ENCODE measurements at places on chromosomes 13 and 19. TPM values are rescaled to one million over a fixed set of nuclear protein-coding genes. Genes with fewer than 3 reads are reported as not detected.

The PTGIR gene
- 5.1 TPM for polyA plus RNA-seq

GRCh38 chr13:30276178-30276577 lies 31.2 kb downstream of the KATNAL1 start:
- DNase-seq = no peak

DNA sequence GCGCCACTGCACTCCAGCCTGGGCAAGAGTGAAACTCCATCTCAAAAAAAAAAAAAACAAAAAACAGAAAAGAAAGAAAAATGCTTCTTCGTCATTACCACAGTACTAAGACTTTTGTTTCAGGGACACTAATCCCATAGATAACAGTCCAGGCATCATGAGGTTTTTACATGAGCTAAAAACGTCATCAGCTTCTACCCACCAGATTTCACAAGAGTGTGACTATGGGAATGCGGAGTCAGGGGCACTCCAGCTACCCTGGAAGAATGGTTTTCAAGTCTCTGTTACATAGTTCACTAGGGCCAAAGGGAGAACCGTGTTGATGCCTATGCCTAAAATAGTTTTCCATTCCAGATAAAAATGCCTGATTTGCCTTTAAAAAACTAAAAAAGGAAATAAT lies 33.2 kb downstream of the RAB20 start:
- no peak for DNase-seq

GRCh38 chr19:21398851-21399250 lies 1.9 kb downstream of the ZNF493 start:
- no peak for DNase-seq

DNA sequence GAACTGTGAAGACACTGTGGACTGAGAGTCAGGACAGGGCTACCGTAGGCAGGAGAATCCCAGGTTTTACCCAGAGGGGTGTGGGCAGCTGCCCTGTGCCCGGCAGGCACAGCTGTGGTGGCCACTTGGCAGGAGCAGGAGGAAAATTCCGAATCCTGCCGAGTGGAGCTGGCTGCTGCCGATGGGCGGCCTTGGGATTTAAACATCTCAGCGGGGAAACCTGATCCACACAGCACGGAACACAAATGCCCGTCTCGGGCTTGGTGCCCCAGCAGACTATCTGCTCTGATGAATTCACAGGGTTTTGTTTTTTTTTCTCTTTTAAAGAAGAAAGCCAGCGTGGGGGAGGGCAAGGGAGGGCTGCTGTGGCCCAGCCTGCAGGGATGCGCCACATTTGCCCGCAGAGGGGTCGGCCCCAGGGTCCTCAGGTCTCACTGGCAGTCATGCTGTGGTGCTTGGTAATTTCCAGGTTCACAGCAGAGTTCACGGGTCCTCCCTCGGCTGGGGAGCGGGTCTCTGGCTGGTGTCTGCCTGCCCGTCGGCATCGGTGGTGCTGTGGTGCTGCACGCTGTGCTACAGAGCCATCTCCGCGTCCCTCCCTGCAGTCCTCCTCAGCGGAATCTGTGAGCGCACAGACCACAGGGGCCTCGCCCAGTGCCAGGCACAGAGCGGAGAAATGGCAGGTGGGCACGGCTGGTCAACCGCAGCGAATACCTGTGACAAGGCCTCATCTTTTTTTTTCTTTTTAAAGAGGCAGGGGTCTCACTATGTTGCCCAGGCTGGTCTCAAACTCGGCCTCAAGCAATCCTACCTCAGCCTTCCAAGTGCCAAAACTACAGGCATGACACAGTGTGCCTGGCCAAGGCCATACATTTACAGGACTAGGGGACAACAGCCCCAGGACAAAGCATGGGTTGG lies 28.1 kb downstream of the MPND start:
- no peak for DNase-seq

DNA sequence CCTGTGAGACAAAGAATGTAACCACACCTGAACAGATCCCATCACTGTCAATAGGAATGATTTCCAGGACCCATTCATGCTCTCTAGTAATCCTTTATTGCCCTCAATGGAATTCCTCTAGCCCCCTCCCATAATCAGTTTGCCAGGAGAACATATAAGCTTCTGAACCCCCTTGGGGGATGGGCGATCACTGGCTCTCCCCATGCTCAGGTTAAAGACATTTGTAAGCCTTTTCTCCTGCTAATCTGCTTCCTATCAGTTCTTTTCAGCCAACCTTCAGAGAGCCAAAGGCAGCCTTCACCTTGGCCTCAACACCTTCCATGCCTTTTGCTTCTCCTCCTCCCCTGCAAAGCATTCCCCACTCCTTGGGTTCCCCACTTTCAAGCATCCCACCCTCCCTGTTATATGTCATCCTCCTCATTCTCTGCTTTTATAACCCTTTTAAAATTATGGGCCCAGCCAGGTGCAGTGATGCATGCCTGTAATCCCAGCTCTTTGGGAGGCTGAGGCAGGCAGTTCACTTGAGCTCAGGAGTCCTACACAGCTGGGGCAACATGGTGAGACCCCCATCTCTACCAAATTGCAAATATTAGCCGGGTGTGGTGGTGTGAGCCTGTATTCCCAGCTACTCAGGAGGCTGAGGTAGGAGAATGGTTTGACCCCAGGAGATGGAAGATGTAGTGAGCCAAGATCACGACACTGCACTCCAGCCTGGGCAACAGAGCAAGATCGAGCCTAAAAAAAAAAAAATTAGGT lies 12.4 kb downstream of the DPRX start:
- DNase-seq = no peak

GRCh38 chr13:109764470-109765291 lies 21.7 kb downstream of the IRS2 start:
- no peak for DNase-seq

GRCh38 chr13:107827840-107828549 lies 387.3 kb downstream of the LIG4 start:
- no peak for DNase-seq

The COX7A1 gene
- not detected for polyA plus RNA-seq

GRCh38 chr13:71619096-71619495 lies 247.9 kb downstream of the DACH1 start:
- DNase-seq = no peak

The CYP4F8 gene
- not detected for polyA plus RNA-seq

- DNase-seq = no peak
Measured at GRCh38 chr13:24516919-24517318, 4.3 kb upstream of the PARP4 start.

The IGFL3 gene
- not detected for polyA plus RNA-seq

GRCh38 chr13:71799324-71799723 lies 67.7 kb downstream of the DACH1 start:
- no peak for DNase-seq

Measured in naive thymus-derived CD4-positive, alpha-beta T cell (primary cell).